Kidney (tissue), 22 donors: ENCODE measurements at places on chromosomes 3 and 15. TPM values are rescaled to one million over a fixed set of nuclear protein-coding genes. Genes with fewer than 3 reads are reported as not detected.

GRCh38 chr15:69046781-69047180 is 32.3 kb downstream of the NOX5 start:
- DNase-seq = no peak

- DNase-seq = no peak
Measured at GRCh38 chr3:45779746-45780735, 16.3 kb downstream of the SLC6A20 start.

TRANK1 gene
- total RNA-seq = 21.4 TPM

ITGB5 gene
- total RNA-seq = 115 TPM

STRIT1 gene
- not detected for total RNA-seq

NAA80 gene
- total RNA-seq = 10.7 TPM

NTRK3 gene
- 25.5 TPM for total RNA-seq

GRCh38 chr3:45944830-45945620 is 1.8 kb downstream of the CXCR6 start:
- no peak for DNase-seq

- DNase-seq = no peak
Measured at GRCh38 chr3:188663839-188664238, 507.9 kb upstream of the TPRG1 start.

KY gene
- total RNA-seq = 0.50 TPM

- peak; percentile 92 for DNase-seq
Measured at GRCh38 chr3:14921034-14921616, 26.3 kb upstream of the NR2C2 start.

POTEB2 gene
- not detected for total RNA-seq

IL1RAP gene
- 10.0 TPM for total RNA-seq

GRCh38 chr15:39429898-39430357 is 151.0 kb upstream of the THBS1 start:
- peak; percentile 59 for DNase-seq

GRCh38 chr15:101600035-101600434 is 52.1 kb downstream of the TM2D3 start:
- DNase-seq = no peak

DNA sequence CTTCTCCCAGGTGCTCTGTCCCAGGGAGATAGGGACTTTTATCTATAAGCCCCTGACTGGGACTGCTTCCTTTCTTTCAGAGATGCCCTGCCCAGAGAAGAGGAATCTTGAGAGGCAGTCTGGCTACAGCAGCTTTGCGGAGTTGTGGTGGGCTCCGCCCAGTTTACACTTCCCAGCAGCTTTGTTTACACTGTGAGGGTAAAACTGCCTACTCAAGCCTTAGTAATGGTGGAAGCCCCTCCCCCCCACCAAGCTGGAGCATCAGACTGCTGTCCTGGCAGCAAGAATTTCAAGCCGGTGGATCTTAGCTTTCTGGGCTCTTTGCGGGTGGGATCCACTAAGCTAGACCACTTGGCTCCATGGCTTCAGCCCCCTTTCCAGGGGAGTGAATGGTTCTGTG is 253.8 kb upstream of the ARL6 start:
- DNase-seq = no peak

GRCh38 chr3:154729741-154730140 is 299.8 kb upstream of the GPR149 start:
- no peak for DNase-seq

CLRN1 gene
- not detected for total RNA-seq

DNA sequence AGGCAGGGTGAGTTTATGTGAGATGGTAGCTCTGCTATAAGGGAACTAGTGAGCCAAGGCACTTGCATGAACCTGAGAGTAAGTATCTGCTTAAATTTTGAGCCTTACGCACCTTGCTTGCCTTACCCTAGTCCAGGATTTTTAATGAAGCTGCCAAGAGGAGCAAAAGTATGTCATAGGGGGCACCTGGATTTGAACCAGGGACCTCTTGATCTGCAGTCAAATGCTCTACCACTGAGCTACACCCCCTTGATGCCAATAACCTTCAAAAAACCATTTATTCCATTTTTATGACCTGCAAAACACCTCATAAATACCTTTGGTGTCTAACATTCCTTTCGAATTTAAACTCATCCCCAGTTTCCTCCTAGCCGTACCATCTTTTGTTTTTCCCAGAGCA is 88.3 kb upstream of the ACP3 start:
- no peak for DNase-seq

GRCh38 chr3:63911509-63911872 is 692 bp downstream of the SCAANT1 start:
- no peak for DNase-seq

GRCh38 chr3:64023861-64024223 is 548 bp upstream of the PSMD6 start:
- DNase-seq = no peak

GRCh38 chr3:65993134-65993900 is 45.4 kb downstream of the MAGI1 start:
- no peak for DNase-seq

ASB14 gene
- not detected for total RNA-seq

C3orf85 gene
- not detected for total RNA-seq

ARHGEF26 gene
- 4.8 TPM for total RNA-seq

PDE12 gene
- 21.1 TPM for total RNA-seq

DNA sequence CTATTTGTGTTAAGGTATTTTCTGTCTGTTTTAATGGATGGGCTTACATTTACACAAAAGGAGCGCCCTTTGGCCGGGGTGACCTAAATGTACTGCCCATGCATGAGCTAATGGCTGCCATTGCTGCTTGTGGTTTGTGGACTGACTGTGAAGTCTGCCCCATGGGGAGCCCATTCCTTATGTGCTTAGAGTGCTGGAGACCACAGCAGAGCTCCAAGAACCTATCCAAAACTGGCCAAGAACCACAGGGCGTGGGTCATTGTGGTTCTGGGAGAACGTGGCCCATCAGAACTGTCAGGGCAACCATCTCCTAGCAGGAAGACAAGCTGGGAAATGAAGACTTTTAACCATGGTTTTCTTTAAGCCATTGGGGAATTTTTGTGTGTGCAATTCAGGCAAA is 105.3 kb downstream of the CHDH start:
- no peak for DNase-seq

- peak; percentile 98 for DNase-seq
Measured at GRCh38 chr15:39580485-39581241, at the start of gene THBS1. Gene THBS1, plus strand, starts transcription at chr15:39581079. Its CDS starts 779 bp downstream, at chr15:39581858.
